Activated T-helper 17 cell treated with anti-CD3 and anti-CD28 coated beads, Interleukin-2, amount 50 U/mL, for 72 hours (primary cell): ENCODE measurements at places on chromosomes 12 and 14.

DNA sequence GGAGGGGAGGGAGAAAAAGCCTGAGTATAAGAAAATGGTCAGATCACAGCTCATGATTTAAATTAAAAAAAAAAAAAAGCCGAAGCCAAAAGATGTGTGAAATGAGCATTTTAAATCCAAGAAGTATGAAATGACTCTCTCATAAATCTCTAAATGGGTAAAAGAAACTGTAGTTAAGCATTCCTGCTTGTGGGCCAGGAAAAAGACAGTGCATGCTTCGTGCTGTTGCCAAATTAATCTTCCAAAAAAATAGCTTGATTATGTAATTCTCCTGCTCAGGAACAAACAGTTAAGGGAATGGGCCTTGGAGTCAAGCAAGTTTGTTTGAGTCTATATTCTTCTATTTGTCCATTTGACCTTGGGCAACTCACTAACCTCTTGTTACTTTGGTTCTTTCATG is 325.4 kb upstream of the SEL1L start:
- ATAC-seq: no peak

DNA sequence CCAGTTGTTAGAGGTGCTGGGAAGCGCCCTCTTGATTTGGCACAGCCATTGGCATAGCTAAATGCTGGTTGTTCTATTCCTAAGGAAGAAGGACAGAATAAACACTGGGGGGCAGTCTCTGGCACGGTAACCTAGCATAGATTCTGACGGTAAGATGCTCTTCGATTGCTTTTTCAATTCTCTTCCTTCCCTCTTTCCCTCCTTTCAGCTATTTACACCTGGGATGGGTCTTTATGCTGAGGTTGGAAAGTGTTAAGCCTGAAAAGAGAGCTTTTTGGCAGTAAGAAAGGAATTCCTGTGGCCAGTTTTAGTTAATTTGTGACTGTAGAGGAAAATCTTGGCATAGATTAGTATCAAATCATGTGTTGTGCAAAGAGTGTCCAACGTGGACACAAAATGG is 162.8 kb downstream of the SNAPC1 start:
- no peak for ATAC-seq

GRCh38 chr12:117096501-117097042 is 2.6 kb downstream of the TESC start:
- no peak for ATAC-seq

- ATAC-seq: no peak
Measured at GRCh38 chr12:130226126-130226525, 63.9 kb downstream of the FZD10 start.

DNA sequence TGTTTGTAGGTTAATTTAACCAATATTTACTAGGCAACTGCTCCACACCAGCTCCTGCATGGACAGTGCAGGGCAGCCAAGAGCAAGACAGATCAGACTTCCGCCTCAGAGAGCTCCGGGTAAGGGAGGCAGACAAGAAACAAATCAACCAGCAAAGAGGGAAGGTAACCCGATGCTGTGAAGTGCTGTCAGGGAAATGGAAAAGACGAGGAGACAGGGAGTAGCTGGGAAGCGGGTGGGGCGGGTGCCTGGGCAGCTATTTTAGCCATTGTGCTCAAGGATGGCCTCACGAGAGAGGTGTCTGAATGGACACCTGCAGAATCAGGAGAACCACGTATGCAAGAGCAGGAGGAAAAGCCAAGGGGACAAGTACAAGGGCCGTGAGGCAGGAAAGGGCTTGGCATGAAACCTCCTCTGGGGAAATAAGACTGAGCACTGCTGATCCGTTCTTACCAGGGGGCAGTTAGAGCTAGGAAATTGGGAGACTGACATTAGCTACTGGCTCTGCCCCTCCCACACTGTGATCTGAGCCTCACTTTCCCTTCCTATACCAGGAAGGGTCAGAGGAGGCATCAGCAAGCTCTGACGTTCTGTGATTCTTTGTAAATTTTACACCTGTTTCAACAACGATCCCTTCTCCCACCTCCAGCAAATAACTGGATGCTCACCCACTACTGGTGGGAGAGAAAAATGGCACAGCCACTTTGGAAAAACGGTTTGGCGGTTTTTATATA is 6.5 kb upstream of the TMEM119 start:
- no peak for ATAC-seq

- no peak for ATAC-seq
Measured at GRCh38 chr14:93067088-93067487, 48.6 kb downstream of the ITPK1 start.
